ENCODE measurements at places on chromosomes 16 and 17. TPM values are rescaled to one million over a fixed set of nuclear protein-coding genes. Genes with fewer than 3 reads are reported as not detected.

- DNase-seq, result no peak
Measured at GRCh38 chr16:22648141-22648540, 137.4 kb downstream of the NPIPB5 start.

GRCh38 chr17:53217311-53217710, 605.4 kb upstream of the KIF2B start:
- DNase-seq, result no peak

DNA sequence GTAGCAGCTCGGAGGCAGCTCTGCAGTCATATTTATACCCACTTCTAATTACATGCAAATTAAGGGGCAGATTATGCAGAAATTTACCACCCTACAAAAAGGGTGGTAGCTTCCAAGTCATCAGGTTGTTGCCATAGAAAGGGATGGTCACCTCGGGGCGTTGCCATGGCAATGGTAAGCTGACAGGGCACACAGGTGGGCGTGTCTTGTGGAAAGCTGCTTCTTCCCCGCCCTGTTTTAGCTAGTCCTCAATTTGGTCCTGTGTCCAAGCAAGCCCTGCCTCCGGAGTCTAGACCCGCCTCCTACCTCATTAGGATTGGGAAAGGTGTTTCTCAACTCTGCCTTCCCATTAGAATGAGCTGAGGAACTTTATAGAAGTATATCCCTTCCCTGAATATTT, 98.7 kb downstream of the HS3ST2 start:
- DNase-seq, result no peak

DNA sequence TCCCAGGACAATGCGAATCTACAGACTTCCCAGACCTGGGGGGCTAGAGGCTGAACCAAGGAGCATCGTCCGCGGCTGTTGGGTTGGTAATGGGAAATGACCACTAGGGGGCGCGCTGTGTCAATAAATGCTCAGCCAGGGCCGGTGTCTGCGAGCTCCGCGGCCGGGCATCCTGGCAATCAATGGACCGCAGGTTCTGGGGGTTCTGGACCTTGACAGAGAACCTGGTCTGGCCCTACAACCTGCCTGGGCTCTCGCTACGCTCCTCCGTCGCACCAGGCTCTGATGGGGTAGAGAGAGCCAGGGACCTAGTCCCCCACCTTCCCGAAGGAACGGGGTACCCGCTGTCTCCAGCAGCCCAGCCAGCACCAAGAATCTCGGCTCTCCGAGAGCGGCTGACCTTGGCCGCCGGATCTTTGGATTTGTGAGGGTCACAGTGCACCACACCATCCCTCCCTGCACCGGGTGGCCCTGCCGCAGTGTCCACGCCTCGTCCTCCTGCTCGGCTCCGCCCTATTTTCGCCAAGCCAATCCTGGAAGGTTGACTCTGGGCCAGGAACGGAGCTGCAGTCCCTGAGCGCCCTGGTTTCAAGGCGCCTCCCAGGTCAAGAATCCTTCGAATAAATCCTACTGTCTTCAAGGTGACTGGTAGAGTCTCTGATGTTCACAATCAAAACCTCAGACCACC, 20.4 kb upstream of the BEAN1 start:
- peak; percentile 96 for DNase-seq

GRCh38 chr17:64306850-64307463, 43.9 kb upstream of the TEX2 start:
- no peak for DNase-seq

DNA sequence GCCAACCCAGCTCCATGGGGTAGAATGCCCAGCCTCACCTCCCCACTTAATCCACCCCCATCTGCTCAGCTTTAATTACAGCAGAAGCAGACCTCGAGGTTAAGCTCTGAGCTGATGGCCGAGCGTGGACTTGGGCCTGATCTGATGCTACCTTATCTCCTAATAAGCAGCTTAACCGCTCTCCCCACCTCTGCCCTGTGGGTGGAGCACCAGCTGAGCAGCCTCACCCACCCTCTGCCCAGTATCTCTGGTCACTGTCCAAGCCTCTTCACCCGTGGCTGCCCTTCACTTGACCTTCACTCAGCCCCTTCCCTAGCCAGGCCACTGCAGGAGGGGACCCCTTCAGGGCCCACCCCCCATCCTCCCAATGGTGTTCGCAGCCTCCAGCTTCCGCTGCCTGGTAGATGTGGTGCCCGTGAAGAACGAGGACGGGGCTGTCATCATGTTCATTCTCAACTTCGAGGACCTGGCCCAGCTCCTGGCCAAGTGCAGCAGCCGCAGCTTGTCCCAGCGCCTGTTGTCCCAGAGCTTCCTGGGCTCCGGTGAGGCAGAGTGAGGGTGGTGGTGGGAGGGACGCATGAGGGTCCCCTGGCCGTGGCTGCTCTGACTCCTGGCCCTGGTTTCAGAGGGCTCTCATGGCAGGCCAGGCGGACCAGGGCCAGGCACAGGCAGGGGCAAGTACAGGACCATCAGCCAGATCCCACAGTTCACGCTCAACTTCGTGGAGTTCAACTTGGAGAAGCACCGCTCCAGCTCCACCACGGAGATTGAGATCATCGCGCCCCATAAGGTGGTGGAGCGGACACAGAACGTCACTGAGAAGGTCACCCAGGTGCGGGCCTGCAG, 6.8 kb downstream of the KCNH6 start:
- no peak for DNase-seq

DNA sequence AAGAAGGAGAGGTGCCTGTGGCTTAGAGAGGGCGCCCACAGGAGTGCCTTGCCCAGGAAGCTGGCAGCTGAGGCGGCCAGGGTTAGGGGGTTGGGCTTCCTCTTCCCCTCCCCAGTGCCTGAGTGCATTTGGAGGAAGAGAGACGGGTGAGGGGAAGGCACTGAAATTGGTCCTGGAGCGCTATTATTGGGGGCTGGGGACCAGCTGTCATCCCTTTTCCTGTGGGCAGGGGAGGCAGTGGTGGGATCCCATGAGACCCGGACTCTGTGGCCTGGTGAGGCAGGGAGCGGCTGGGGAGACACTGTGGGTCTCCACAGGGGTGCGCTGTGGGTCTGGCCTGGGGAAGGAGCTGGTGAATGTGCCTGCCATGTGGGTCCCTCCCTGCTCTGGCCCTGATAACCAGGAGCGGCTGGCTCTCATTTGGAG, 259.7 kb downstream of the SEC14L1 start:
- no peak for DNase-seq

DNA sequence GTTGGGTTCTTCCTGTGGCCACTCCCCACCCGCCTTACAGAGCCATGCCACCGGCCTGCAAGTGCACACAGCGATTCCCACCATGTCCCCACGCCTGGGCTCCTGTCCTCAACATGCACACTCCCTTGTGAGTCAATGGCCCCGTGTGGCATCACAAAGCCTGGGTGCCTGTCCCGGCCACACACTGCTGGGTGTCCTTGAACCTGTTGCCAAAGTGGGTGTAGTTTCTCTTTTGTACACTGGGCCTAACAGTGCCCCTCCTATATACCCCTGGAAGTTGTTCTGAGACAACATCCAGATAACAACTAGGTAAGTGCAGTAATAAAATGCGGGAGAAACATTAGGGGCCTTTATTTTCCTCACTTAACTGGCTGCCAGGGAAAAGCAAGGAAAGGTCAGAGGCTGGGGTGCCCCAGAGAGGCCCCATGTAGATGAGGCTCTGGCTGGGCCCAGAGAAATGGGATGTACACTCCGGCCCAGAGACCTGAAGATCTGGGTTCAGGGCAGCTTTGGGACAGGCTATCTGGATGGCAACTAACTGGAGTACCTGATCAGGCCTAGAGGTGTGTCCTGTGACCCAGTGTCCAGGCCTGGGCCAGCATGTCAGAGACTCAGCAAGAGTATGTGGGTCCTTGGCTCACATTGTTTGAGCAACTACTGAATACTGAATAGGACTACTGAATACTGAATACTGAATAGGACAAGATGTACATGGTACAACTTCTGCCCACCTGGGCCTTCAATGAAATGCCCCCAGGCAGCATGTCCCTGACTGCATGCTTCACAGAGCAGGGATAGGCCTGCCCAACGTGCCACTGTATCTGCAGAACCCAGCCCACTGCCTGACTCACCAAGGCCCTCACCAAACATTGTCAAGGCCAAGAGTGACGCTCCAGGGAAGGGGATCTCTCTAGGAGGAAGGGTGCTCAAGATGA, 8.3 kb downstream of the ABCC3 start:
- no peak for DNase-seq

GRCh38 chr17:83094291-83094690, 14.9 kb downstream of the METRNL start:
- no peak for DNase-seq

- DNase-seq, result no peak
Measured at GRCh38 chr16:85856079-85856478, 42.9 kb upstream of the IRF8 start.

GRCh38 chr17:61414936-61415251, 15.3 kb downstream of the TBX2 start:
- DNase-seq, result peak; percentile 68

DNA sequence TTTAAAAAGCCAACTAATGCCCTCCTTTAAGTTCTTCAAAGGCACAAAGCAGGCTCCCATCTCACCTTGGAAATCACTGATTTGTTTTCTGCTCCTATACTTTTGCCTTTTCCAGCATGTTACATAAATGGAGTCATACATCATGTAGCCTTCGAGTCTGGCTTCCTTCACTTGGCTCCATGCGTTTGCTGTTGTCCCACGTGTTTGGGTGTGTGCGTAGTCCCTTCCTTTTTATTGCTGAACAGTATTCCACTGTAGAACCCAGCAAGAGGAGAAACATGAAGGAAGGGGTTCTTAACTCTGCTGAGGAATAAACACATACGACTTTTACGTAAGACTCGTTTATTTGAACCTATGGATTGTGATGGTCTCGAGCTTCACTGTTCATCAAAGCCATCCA, 82.0 kb downstream of the GPRC5B start:
- no peak for DNase-seq

DNA sequence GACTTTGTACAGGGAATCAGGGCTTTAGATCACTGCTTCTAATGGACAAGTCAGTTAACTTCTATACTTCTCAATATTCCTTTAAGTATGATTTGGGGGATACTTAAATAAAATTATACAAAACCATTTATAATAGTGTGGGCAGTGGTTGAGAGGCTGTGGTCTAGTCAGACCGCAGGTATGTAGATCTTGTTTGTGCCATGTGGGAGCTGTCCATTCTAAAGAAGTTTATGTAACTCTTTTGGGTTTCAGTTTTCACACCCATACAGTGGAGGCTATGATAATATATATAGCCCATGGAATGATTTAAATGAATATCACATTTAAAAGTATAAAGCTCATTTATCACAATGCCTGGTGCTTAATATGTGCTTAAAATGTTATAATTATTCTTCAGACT, 654.3 kb upstream of the KIF2B start:
- no peak for DNase-seq

DNA sequence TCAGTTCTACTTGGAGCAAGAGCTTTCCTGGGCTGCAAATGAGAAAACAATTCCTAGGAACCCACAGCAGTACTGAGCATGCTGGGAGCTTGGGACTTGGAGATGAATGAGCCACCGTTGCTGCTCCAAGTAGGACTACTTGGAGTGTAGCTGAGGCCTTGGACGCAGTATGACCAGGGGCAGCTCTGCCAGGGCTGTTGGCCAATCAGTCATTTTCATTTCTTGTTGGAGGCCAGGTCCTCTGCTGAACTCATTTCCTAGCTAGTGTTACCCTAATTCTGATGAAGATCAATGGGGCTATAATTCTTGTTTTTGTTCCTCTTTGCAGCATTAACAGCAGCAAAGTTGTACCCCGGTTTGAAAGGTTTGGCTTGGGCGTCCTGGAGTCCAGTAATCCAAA, 8.0 kb upstream of the LGALS9 start:
- DNase-seq, result no peak

GRCh38 chr17:74579900-74580299, 12.2 kb downstream of the CD300LD start:
- no peak for DNase-seq

- DNase-seq, result no peak
Measured at GRCh38 chr16:4200000-4200780, 41.7 kb downstream of the SRL start.

DNA sequence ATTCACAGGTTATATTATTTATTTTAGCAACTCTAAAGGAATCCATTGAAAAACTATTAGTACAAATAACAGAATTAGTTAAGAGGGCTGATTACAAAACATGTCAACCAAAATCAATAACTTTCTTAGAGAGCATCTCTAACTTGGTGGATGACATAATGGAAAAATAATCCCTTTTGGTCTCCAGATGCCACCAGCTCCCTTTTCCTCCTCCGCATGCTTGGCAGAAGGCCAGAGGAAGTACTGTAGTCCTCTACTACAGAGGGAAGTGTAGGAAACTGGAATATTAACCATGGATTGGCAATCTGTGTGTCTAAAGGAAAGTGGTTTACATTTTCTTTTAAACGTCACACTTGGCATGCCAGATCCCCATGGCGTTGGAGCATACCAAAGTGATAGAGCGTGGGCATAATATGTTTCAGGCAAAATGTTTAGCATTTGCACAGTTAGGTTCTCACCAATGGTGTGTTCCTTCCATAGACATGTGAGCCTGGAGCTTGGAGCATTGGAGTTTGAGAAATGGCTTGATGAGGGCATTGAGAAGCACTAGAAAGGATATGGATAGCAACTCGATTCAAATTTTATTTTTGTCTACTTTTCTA, 106.3 kb downstream of the PRKCB start:
- DNase-seq, result no peak

DNA sequence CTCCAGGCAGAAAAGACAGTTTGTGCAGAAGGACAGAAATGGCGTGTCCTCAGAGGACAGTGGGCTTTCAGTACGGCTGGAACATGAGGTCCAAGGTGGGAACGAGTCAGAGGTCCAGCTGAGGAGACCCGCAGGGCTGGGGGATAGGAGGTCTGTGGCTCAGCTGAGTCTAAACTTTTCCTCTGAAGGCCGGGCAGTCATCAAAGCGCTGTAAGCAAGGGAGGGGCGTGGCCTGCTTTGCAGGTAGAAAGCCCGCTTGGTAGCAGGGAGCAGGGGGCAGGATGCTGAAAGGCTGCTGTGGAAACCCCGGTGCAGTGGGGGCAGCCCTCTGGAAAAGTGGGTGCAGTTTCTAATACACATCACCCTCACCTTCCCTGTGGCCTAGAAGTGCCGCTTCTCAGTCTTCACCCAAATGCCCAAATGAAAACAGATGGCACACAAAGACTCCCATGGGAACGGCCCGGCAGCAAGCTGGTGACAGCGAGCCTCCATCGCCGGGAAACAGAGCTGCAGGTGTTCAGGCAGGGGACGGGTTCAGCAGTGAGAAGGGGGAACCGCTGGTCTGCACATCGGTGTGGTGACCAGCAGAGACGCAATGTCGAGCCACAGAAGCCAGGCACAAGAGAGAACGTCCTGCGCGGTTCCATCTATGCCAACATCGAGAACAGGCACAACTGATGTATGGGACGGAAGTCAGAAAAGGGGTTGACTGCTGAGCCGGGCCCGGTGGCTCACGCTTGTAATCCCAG, 12.2 kb upstream of the OSGIN1 start:
- DNase-seq, result no peak

Gene SLC6A2
- 0.64 TPM for total RNA-seq

Gene RND2
- 0.45 TPM for total RNA-seq

Gene NTN3
- not detected for total RNA-seq

Gene GFAP
- 1.3 TPM for total RNA-seq

Gene MED9
- 11.4 TPM for total RNA-seq

Gene ITGB3
- total RNA-seq, result 17.9 TPM

Measured in mesenteric fat pad (tissue), 1 donor.